ENCODE measurements at places on chromosomes 1 and 21.

DNA sequence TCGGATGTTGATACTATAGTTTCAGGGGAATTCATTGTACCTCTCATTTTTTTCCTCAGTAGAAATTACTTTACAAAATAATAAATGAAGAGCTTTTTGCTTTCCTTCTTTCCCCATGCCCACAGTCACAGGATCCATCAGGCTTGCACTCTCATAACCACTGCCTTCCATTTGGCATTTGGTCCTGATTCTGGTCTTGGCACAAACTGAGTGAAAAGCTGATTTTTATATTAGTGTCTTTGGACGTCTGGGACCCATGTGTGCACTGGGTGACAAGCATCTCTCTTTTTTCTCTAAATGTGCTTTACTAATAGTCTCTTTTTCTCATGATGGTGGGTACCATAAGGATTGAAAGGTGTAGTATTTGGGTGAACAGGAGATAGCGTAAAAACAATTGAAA is 2.8 kb downstream of the ELAVL4 start:
- DNase-seq, result no peak

DNA sequence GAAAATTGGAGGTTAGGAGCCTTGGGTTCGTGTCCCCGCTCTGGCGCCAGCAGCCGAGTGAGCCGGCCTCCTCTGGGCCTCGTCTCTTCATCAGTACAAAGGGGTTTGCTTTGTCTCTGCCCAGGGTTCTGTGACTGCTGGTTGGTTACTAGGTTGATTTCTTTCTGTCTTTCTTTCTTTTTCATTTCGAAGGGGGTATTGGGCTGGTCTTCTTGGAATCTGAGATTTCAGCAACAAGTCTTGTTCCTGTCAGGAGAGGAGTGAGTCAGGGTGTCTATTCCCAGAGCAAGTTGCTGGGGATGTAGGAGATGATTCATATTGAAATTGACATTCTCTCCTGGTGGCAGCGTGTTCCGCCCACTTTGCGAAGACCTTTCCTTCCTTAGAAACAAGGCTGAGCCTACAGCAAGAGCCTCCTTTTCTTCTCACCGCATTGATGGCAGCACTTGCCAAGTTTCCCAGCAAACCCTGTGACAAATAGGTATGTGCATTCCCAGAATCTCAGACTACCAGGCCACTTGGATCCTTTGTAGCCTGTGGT is 79.2 kb downstream of the MAN1C1 start:
- no peak for DNase-seq

- peak; percentile 31 for DNase-seq
These were observed 197.9 kb upstream of the SGIP1 start for GRCh38 chr1:66335859-66336640.

GRCh38 chr1:154148807-154149206 is 6.1 kb downstream of the NUP210L start:
- DNase-seq, result no peak

- no peak for DNase-seq
These were observed 15.1 kb downstream of the LCA5L start for GRCh38 chr21:39430457-39430856.

- no peak for DNase-seq
These were observed 1.2 kb downstream of the MAN1A2 start for GRCh38 chr1:117368116-117369108.

DNA sequence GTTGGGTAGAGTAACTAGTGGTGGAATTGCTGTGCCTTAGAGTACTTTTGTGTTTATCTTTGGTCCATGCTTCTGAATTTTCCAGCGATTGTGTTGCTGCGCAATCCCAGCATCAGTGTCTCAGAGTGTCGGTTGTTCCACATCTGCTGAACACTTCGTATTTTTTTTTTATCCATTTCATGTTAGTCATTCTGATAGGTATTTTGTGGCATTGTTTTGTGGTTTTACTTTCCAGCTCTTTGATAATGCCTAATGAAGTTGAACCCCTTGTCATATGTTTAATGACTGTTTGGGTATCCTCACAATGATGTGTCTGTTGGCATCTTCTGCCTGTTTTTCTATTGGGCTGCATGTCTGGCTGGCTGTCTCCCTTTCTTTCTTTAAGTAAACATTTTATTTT is 13.6 kb downstream of the TUFT1 start:
- DNase-seq, result no peak

- DNase-seq, result no peak
These were observed 31.9 kb upstream of the RAP1A start for GRCh38 chr1:111587509-111588174.

DNA sequence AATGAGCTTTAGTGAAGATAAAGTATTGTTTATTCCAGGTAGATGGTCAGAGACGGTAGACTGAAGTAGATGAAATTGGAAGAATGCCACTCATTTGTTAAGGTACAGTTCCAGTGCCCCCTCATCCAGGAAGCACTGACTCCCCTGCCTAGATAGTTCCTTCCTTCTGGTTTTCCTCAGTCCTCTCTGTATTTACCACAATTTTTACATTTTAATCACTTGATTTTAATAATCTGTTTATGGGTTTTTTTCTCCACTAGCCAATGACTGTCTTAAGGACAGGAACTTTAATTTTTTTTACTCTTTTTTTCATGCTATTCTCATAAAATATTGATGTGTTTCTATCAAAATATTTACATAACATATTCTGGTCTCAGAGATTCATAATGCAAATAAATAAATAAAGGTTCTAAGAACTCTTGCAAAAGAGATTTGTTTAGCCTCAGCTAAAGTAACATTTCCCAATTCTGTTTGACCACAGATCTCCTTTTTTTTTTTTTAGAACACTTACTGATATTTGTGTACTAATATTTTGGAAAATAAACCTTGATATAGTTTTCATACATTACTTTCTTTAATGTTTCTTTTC is 651.6 kb downstream of the PLPP3 start:
- no peak for DNase-seq

- no peak for DNase-seq
These were observed 104.9 kb upstream of the SNX7 start for GRCh38 chr1:98556521-98557158.

DNA sequence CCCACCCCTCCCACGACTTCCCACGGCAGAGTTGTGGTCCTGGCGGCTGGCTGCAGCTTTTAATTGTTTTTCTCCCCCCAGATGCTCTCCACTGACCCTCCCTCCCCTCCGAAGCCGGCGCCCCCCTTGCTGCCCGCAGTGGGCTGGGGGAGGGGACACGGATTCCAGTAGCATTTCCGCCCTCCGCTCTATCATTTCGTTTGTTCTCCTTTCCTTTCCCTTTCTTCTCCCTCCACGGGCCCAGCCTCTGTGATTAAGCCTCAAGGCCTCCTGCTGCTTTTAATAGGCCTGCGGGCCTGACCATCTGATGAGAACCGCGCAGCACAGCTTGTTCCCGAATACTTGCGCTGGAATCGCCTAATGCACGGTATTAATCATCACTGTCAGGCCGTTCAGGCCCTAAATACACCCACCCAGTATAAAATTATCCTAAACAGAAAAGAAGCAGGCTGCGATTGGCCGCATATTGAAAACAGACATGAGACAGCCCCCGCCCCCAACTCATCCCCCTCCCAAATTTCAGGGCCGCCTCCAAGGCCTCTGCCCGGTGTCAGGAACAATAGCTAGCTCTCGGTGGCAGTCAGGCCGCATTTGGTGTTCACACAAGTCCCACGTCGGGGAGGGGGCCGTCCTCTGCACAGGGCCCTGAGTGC is 102.0 kb upstream of the ARHGEF16 start:
- no peak for DNase-seq

GRCh38 chr1:75328691-75329090 is 194.5 kb downstream of the LHX8 start:
- DNase-seq, result no peak

GRCh38 chr1:77905603-77906002 is 17.2 kb downstream of the NEXN start:
- DNase-seq, result no peak

DNA sequence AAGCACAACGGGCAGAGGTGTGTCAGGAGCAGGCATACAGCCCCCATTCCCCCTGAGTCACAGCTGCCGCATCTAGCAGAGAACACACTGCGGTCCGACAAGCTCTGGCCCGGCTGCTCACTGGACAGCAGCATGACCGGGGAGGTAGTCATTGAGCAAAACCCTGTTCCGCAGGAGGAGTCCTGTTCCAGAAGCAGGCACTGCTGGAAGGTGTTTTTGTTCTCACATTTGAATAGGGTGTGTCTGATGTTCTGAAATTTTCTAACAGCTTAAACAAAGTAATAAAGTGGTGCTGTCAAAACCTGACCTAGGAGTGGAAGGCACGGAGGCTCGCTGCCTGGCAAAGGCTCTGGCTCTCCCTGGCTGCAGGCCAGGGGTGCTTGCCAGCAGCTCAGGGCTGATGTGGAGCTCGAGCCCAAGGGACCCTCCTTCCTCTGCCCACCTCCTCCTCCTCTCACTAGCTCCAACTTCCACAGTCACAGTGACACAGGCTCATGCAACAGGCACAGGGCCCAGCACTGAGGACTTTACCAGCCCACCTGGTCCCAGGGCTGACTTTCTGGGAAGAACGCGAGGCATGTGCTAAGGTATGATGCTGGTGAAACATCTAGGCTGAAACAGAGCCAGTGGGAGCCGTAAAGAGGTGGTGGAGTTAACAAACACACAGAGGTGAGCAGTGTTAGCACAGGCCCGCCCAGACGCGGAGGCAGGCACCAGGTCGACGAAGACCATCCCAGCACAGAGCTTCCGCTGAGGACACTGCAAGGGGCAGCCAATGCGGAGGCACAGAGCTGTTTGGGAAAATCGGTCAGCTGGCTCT is 118.6 kb upstream of the IFFO2 start:
- DNase-seq, result peak; percentile 14

DNA sequence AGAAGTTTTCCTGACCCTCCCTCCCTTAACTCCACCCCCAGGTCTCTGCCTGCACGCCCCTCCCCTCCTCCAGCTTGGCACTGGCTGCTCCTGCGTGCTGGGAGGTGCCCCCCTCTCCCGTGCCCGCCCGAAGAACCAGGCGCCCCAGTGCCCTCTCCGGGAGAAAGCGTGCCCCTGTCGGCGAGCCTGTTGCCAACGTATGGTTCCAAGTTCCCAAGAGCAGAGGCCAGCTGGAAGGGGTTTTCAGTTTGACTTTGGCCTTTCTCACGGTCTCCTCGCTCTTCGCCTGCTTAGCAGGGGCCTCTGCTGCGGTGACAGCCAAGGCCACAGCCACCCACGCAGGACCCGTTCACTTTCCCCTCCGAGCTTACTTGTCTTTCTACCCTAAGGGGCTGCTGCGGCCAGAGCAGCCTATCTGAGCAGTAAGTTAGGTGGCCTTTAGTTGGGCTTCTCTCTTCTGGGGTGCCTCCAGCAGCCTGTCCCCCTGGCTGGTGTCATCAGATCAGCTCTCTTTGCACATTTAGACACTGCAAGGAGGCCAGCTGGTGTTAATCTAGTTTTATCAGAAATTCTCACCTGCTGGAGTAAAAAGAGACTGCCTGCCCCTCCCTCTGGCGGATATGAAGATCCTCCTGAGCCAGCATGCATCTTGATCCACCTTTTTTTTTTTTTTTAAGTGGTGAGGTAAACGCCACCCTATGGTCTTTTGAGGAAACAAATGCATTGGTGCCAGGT is 1.5 kb downstream of the STUM start:
- DNase-seq, result peak; percentile 38

DNA sequence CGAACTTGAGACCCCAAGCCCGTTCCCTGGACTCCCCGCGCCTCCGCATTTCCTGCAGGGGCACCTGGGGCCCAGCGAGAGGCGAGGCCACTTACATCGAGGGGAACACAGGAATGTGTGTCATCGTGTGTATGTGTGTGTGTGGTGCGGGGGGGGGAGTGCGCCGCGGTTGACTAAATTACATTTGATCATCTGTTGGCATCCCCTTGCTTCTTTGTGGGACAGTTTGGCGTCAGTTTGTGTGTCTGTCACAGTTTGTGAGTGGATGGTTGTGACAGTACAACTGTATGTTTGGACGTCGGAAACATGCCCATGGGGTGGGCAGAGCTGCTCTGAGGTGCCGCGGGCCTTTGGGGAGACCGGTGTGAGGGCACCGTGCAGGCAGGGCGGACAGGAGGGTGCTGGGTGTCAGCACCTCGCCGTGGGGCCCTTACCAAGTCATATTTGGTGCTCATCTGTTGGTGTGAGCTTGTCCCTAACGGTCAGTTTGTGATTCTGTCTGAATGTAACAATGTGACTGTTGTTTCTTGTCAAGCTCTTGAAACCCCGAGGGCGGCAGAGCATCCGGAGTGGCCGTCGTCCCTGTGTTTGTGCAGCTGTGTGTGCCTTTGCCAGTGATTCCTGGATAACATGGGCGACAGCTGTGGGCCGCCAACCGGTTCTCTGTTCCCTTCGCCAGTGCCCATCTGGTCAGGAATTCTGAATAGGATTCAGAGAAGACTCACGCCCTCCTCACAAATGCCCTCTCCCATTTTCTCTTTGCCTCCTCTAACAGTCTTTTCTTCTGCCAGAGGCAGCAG is 899 bp downstream of the OPRD1 start:
- no peak for DNase-seq

- DNase-seq, result no peak
These were observed 29.9 kb downstream of the HLCS start for GRCh38 chr21:36936361-36937135.

DNA sequence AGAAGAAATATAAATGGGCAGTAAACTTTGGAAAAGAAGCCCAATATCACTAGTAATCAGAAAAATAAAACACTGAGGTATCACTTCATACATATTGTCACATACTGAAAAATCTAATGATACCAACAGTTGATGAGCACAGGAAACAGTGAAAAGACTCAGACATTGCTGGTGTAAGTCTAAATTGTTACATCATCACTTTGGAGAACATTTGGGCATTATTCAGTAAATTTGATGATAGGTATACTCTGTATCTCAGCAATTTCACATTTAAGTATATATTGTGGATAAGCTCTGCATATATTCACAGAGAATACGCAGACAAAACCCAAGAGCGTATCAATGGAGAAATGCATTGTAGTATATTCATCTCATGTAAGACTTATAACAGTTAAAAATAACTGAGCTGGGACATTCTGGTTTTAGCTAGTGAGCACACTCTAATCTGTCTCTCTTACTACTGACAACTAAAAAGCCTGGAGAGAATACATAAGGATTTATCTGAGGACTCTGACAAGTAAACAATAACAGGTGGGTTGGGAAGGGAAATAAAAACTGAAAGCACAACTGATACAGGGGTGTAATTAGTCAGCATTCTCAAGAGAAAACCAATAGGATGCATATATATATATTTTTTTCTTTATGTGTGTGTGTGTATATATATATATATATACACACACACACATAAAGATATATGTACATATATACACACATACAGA is 212.7 kb upstream of the JUN start:
- no peak for DNase-seq

- no peak for DNase-seq
These were observed 8.2 kb upstream of the TTLL10 start for GRCh38 chr1:1165485-1165884.

- peak; percentile 4 for DNase-seq
These were observed 70.6 kb upstream of the GCLM start for GRCh38 chr1:93979718-93980319.

DNA sequence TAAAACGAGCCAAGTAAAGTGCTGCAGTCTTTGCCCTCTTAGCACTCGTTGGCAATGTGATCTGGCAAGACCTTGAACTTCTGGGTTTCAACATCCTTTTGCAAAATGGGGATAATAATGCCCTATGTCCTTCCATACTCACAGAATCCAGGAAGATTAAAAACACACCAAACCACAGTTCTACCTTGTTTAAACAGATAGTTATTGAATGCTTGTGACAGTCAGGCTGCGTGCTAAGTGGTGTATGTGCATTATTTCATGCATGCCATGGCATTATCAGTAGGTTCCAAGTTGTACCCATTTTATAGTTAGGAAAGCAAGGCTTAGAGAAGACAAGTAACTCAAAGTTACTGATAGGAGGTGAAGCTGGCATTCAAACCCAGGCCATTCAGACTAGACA is 308.6 kb upstream of the PROX1 start:
- DNase-seq, result no peak

Data from C1 segment of cervical spinal cord (tissue), 14 donors.